ENCODE measurements at places on chromosomes 7 and 10. TPM values are rescaled to one million over a fixed set of nuclear protein-coding genes. Genes with fewer than 3 reads are reported as not detected.

- H3K27me3 ChIP-seq: no peaks in the 10 kb centered on the region
- DNase-seq: no peak
- H3K4me1 ChIP-seq: peaks cover 61% of the 10 kb centered on the region
- H3K4me3 ChIP-seq: no peak overlapping the region
- no peaks in the 10 kb centered on the region for H3K36me3 ChIP-seq
- no peak overlapping the region for H3K27ac ChIP-seq
These were observed 22.4 kb downstream of the PPP1R3C start for GRCh38 chr10:91610444-91610843.

ASB4 gene
- 3.0 TPM for total RNA-seq

HSPA12A gene
- 9.7 TPM for total RNA-seq

DNA sequence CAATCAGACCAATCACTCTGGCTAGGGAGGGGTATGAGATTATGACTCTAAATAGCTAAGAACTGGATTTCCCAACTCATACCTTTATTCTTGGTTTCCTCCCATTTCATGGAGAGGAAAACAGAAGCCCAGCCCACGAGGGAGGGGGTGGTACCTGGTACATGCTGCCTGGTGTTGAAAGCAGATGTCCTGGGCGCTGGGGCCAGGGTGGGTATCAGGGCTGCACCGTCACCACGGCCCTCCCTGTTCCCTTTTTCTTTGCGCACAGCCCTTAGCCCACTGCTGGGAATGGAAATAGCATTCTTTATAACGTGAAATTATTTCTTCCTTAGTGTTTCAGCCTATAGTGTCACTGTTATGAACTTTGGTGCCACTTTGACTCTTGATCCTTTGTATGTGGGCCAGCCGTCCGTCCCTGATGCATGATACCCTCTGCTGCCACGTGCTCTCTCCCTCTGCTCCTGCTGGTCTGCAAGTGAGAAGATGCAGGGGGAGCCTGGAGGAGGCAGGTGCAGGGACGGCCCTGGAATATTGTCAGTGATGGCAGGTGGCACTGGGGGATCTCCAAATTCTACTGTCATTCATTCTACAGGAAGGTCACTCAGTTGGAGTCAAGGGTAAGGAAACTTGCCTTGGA is 158.5 kb downstream of the CDH23 start:
- no peaks in the 10 kb centered on the region for H3K36me3 ChIP-seq
- no peaks in the 10 kb centered on the region for H3K27me3 ChIP-seq
- no peaks in the 10 kb centered on the region for H3K4me1 ChIP-seq
- H3K4me3 ChIP-seq: no peak overlapping the region
- no peak for DNase-seq
- H3K27ac ChIP-seq: no peak overlapping the region

GRCh38 chr7:70384024-70384423 is 747.9 kb upstream of the GALNT17 start:
- DNase-seq: no peak
- no peak overlapping the region for H3K27ac ChIP-seq
- H3K4me1 ChIP-seq: peaks cover 4% of the 10 kb centered on the region
- H3K27me3 ChIP-seq: no peaks in the 10 kb centered on the region
